ENCODE measurements at places on chromosomes 6 and 20.

GRCh38 chr20:40668449-40669228 is 20.4 kb downstream of the MAFB start:
- DNase-seq, result no peak

DNA sequence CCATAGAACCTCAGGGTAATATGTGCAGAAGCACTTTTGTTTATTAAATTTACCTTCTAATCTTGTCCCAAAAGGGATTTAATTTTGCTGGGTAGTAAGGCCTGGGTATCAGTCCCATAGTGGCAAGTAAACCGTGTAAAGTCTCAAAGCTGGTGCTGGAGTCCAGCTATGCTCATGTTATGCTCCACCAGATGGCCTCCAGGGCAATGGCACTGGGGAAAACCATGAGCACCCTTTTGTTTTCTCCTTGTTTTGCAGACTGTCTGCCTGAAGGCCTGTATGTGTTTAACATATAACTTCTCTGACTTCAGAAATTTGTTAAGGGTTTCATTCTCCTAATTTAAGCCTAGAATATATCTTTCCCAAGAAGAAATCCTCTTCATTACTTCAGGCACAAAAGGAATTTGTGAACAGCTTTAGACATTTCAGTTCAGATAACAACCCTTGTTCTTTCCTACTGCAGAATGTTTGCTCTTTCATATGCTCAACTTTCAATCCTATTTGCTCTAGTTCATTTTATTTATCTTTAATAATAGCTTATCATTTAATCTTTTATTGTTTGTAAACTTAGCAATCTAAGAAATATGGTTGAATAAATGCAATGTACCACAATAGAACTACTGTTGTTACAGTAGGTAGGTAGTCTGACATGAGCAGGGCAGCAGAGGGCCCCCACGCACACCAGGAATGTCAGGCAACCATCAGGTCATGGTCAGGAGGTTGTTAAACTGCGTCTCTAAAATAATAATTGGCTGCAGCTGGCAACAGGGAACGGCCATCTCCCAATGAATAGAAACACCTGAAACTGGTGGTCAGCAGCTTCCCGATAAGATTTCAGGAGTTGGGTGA is 162.8 kb downstream of the TENT5A start:
- DNase-seq, result no peak

DNA sequence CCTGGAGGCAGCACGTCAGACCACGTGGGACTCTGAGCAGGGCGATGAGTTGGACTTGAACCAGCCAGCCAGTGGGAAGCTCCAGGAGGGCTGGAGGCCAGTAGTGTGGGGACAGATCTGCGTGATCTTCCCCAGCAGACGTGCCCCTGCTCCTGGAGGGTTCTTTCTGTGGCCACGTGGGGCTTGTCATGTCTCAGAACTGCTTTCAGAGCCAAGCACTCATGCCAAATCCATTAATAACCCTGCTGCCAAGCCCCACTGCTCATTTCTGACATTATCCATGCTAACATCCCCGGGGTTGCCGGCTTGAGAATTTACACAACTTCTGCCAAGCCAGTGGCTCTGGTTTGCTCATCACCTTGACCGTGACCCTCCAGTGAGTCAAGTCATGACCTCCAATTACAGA is 38.3 kb downstream of the SIRPA start:
- no peak for DNase-seq

DNA sequence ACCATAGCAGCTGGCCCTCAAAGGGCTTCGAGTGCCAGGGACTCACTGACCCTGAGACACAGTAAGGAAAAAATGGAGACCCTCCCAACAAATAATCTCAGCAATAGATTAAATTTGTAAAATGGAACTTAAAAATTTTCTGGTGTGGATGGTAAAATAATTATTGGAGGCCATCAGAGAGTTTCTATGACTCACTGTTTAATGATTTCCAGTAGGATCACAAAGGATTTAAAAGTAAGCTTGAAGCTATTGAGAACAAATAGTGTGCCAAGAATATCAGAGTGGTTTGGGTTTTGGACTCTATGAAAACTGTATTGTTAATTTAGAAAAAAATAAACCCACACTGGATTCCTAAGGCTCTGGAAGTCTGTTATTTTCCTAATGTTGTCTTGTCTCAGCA is 115.2 kb upstream of the AKIRIN2 start:
- no peak for DNase-seq

DNA sequence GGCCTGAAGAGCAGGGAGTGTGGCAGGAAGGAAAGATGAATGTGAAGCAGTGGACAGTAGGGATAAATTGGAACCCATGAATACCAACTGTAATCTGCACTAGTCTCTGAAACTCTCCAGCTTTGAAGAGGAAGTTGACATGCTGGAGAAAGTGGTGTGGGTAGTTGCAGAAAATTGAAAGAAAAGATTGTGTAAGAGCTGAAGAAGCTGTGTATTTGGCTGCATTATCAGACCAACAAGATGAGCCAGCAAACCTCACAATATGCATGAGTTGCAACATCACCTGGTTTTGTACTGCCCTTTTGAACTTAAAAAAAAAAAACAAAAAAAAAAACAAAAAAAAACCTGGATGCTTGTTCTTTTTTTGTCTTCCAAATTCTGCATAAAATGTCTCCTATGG is 921.9 kb upstream of the EYS start:
- DNase-seq, result no peak

DNA sequence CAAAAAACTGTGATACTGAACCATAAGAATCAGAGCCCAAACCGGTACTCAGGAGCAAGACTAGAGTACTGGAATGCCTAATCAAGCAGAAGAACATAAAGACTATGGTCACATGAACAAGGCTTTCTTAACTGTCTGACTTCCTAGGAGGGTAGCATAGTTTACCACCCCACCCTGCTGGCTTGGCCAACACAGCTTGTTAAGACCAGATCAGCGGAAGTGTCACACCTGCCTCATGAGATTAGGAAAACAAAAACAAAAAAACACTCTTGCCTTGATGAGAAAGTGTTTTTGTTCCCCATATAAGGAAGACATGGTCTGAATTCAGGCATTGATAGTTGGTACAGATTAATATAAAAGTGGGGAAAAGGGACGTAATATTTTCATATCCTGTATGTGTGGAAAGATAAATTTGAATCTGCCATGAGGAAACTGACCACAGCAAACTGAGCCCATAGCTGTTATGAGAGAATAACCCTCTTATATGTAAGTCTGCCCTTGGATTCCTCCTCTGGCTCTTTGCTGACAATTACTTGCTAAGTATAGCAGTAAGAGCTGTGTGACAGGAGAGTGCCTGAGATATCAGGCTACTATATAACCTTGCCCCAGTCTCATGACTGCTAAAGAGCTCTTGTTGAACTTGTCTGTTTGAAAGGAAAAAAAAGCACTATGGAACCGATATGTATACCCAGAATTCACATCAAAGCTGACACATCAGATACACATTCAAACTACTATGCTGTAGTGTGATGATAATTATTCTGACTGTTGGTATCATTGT is 197.1 kb downstream of the EPHA7 start:
- no peak for DNase-seq

DNA sequence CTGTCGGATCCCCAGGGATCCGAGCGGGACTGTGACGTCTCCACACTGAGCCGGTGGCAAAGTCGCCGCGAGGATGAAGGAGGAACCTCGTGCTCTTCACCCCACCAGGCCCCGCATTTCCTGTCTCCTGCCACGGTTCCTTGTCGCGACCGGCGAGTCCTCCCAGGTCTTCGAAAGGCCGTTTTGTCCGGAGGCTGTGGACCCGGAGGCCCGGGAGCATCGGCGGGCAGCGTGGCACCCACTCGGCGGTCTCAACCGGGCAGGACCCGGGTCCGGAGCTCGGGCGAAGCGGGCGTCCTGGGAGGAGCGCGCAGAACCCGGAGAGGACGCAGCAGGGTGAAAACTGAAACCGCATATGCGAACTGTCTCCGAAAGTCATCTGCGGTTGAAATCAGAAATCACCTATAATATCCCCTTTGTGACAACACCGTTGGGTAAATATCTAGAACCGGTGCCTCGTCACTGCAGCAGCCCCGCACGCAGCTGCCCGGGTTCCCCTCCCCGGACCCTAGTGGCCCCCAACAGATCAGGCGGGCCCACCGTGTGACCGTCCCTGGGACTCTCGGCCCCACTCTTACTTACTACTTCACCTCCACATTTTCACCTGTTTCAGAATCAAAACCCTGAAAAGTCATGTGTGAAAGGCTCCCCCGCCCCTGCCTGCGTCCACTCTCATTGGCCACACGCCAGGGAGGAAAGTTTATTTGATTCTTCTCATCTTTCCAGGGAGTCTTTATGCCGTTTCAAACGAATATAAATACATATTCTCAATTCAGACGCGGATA is 3.1 kb upstream of the ULBP2 start:
- no peak for DNase-seq

- no peak for DNase-seq
Observed at GRCh38 chr6:106273087-106273486, 52.5 kb downstream of the ATG5 start.

GRCh38 chr20:35991142-35991771 is 22.9 kb downstream of the CNBD2 start:
- no peak for DNase-seq

- DNase-seq, result no peak
Observed at GRCh38 chr6:135546680-135547418, 49.3 kb upstream of the AHI1 start.

DNA sequence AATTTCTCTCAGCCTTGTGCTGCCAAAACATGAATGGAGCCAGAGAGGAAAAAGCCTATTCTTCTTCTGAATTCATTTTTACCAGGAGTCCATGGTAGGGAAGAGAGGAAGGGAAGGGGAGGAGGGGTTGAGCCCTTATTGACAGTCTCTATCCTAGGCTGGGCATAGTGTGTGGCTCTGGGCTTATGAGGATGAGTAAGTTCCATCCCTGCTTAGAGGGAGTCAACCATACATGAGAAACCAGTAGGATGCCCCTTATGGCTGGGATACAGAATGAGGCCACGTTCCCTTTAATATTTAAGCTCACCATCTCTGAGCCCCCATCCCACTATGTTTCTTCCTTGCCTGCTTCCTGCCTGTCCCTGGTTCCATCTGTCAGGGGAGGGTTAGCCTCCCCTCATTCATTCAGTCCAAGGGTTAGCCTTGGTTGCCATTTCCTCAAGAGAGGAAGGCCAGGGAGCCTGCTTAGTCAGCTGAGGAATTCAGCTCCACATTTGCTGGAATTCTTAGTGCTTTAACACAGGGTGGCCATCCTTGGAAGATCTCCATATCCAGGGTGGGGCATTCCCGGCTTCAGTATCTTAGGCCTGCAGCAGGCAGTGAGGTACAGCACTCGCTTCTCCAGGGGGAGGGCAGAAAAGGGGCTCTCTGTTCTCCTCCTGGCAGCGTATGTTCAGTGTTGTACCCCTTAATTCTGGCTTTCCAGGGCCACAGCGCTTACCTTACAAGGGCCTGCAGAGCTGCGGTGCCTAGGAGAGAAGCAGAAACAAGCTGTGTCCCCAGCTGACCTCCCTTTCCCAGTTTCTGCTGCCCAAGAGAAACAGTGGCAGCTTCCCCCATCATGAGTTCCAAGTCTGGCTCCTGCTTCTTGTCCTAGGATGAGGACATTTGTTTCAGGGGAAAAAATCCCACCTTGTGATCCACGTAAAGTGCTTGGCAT is 12.5 kb downstream of the SIRT5 start:
- DNase-seq, result no peak

GRCh38 chr6:119791736-119792135 is 442.2 kb upstream of the MAN1A1 start:
- no peak for DNase-seq

DNA sequence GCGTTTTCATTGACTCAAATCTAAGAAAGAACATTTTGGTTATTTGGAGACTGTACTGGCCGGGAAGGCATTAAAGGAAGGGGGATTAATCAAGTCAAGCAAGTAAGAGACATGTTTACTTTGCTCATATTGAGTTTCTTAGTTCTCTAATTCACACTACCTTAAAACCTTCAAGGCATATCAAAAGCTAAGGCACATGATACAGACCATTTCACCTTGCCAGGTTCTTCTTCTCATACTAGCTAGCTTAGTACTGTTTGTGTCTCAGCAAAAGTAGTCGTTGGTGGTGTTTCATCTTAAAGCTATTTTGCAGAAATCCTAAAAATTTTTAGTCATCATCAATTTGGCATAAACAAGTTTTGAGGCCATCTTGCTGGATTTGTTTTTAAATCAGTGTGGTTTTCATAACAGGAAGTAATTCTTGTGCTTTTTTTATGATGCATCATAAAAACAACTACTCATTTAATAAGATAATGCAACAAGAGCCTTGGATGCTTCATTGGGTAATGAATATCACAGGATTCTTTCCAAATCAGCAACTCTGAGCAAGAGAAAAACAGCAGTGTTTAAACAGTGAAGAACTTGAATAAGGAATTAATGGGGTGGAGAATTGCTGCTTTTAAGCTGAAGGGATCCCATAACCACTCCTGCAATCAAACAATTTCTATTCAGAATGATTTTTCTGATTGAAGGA is 425.3 kb downstream of the EPM2A start:
- DNase-seq, result no peak

Data from 8988T (cell line).